ENCODE measurements at places on chromosomes 16 and 17.
A peak's percentile ranks its signal among the peaks of the same experiment; 100 is the strongest.

DNA sequence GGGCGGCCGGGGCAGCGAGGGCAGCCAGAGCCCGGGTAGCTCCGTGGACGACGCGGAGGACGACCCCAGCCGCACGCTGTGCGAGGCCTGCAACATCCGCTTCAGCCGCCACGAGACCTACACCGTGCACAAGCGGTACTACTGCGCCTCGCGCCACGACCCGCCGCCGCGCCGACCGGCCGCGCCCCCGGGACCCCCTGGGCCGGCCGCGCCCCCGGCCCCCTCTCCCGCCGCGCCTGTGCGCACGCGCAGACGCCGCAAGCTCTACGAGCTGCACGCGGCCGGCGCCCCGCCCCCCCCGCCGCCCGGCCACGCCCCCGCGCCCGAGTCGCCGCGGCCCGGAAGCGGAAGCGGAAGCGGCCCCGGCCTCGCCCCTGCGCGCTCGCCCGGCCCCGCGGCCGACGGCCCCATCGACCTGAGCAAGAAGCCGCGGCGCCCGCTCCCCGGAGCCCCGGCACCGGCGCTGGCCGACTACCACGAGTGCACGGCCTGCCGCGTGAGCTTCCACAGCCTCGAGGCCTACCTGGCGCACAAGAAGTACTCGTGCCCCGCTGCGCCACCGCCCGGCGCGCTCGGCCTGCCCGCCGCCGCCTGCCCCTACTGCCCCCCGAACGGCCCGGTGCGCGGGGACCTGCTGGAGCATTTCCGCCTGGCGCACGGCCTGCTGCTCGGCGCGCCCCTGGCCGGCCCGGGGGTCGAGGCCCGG lies 36.1 kb upstream of the ZC3H18 start:
- DNase-seq, result peak; percentile 93

DNA sequence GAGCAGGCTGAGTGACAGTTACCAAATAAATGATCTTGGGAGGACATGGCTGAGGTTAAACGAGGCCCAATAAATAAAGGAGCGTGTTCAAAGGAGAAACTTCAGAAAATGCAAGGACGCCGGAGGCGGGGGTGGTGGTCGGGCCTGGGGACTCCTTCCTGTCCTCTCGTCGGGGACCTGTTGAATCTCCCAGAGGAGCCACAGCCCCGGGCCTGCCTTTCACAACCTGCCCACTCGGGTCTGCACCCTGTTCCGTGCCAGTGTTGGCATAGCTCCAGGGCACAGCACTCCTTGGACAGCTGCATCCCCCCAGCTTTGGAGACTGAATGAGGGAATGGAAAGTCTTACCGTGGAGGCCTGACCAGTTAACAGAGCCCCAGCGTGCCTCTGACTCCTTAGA lies 8.1 kb upstream of the TBX4 start:
- peak; percentile 75 for DNase-seq

DNA sequence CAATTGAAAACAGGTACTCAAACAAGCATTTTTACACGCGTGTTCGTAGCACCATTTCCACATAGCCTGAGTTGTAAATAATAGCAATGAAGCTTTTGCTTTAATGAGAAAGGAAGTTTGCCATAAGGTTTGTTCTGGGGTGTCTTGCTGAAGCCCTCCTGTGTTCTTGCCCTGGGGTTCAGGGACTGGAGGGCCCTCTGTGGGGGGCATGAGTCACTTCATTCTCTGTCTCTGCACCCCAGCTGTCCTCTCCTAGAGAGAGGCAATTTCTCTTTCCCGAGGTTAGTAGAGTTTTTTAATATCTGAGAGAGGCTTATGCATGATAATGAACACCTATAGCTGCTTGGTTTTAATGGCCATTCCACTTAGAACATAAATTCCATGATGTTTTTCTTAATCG lies 9.6 kb downstream of the AFMID start:
- no peak for DNase-seq

GRCh38 chr17:55264645-55265298 lies at the start of gene HLF:
Gene HLF, plus strand, starts transcription at chr17:55264960. Its CDS starts 525 bp downstream, at chr17:55265485.
- DNase-seq, result no peak

- DNase-seq, result no peak
Observed at GRCh38 chr17:72515291-72516065, 394.7 kb downstream of the SOX9 start.

All from osteocyte (in vitro differentiated cells).